Activated CD4-positive, alpha-beta T cell treated with anti-CD3 and anti-CD28 coated beads, Interleukin-2, amount 50 U/mL, for 16 hours (primary cell): ENCODE measurements at places on chromosomes 16 and 17.

- peak; percentile 36 for DNase-seq
Observed at GRCh38 chr16:31714903-31715504, 158.6 kb upstream of the ZNF267 start.

GRCh38 chr17:76997981-76998531 lies 129.9 kb downstream of the MGAT5B start:
- DNase-seq: peak; percentile 81

DNA sequence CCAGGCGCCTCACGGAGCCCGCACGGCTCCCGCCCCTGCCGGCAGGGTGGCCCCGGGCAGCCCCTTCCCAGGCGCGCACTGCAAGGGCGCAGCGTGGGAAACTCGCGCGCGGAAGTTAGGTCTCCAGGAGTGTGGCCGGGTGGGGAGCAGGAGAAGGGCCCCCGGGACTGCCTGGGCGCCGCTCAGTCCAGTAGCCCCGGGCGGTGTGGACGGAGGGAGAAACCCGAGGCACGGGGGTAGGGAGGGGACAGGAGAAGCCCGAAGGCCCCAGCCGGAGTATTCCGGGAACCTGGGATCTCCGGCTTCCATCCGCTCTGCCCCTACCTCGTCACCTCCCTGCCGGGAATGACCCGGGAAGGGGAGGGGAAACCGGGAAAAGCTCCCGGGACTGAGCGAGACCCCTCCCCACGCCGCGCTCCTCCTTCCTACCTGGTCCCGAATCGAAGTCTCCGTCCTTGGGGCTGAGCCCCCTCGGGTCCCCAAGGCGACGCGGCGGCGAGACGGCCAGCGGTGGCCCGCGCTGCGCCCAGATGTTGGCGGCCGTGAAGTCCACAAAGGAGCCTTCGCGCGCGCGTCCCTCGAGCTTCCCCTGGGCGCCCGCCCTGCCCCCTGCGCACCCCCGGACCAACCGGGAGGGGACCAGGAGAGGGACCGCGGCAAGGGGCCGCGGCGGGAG lies 418 bp downstream of the SOCS3 start:
- DNase-seq: no peak

DNA sequence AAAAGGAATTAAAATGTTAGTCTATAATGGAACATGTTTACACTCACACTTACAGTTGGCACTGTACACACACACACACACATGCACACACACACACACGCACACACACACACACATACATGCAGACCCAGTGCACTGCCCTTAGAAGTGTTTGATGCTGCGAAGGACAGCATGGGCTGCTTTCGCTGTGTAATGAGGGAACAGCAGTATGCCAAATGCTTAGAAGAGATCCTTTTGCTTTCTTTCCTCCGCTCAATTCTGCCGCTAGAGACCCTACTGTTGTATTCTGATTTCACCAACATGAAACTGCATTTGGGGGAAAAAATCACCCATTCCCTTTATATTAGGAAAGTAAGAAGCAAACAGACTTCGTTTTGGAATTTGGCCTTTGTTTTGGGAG lies 217.9 kb downstream of the ENGASE start:
- no peak for DNase-seq
